Thoracic aorta endothelial cell (primary cell): ENCODE measurements at places on chromosomes 7 and 10. TPM values are rescaled to one million over a fixed set of nuclear protein-coding genes. Genes with fewer than 3 reads are reported as not detected.

ADCY1 gene
- 0.40 and 0.43 TPM in 2 replicates for total RNA-seq

MRLN gene
- not detected in 2 replicates for total RNA-seq

CCDC172 gene
- not detected in 2 replicates for total RNA-seq

TRIM50 gene
- not detected in 2 replicates for total RNA-seq

ACSM6 gene
- total RNA-seq = not detected in 2 replicates

INA gene
- total RNA-seq = 0.29 and 0.66 TPM in 2 replicates

SH2D4B gene
- total RNA-seq = under 0.01 and 0.07 TPM in 2 replicates
